Muscle of arm (tissue), 14 donors: ENCODE measurements at places on chromosomes 3 and 15. TPM values are rescaled to one million over a fixed set of nuclear protein-coding genes. Genes with fewer than 3 reads are reported as not detected.

Gene CYP11A1
- 1.8 TPM for polyA plus RNA-seq

GRCh38 chr3:14784087-14784681 is 34.6 kb upstream of the FGD5 start:
- DNase-seq = no peak

DNA sequence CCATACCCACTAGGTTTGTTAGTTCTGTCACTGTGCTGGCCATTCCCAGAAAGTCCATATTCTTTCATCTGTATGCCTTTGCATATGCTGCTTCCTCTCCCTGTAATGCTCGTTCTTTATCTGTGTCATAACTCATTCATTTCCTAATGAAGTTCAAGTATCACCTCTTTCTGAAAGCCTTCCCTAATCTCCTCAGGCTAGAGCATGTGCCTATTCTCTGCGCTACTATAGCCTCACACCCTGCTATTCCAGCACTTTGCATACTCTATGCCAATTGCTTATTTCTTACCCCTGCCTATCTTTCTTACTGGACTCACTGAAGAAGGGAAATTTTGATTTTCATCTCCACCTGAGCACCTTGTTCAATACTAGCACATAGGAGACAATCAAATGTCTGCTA is 25.6 kb upstream of the C2CD4B start:
- no peak for DNase-seq

Gene CORO2B
- 6.0 TPM for polyA plus RNA-seq

Gene NPAP1
- polyA plus RNA-seq = not detected

DNA sequence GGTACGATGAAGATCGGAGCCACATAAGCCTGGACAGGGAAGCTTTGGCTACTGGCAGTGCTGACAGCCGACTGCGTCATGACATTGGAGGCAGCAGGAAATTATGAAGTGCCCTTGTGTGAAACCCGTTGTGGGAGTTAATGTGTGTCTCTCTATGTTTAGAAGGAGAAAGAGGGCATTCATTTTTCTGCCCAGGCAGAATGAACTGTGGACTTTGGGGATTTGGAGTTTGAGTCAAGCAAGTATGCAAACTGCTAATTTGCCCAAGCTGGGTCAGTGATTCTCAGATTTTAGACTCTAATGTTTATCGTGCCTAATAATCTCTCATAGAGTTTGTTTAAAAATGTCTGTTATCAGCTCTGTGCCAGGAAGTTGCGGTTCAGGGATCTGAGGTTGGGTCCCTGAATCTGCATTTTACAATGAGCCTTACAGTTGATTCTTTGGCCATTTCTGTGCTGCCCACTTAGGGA is 5.6 kb downstream of the CTXND1 start:
- DNase-seq = no peak

GRCh38 chr3:108024146-108024850 is 66.5 kb downstream of the CD47 start:
- no peak for DNase-seq

DNA sequence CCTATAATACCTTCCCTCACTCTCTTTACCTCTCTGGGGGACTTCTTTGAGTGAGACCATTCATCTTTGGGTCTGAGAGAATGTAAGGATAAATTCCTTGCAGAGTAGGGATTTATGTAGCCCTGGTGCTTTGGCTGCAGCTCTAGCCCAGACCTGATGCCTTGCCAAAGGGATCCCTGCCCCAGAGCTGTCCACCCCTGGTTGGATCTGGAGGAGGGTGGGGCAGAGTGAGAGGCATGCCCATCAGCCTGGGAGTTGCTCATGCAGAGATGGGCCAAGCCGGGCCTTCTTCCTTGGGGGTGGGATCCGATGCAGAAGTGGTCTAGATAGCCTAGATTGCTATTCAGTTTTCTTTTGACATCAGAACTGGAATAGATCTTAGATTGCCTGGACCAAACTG is 31.5 kb downstream of the RTP1 start:
- no peak for DNase-seq

Gene TLNRD1
- 12.9 TPM for polyA plus RNA-seq

DNA sequence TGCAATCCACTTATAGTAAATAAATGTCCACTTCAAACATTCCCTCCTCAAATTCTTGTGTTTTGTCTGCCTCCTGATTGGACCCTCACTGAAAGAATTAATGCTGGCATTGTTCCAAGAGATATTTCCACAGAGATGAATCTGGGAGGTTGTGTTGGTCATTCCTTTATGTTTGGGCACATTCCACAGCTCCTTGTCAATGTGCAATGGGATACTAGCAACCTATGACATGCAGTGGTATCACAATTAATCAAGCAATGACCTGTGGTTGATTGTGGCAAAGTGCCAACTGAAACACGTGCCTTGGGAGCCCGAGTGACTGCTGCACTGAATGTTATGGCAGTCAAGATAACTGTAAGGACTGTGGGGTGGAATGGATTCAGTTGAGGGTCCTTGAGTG is 55.0 kb upstream of the SNRPN start:
- DNase-seq = no peak

Gene CPB1
- polyA plus RNA-seq = not detected

Gene MUSTN1
- polyA plus RNA-seq = 110 TPM

DNA sequence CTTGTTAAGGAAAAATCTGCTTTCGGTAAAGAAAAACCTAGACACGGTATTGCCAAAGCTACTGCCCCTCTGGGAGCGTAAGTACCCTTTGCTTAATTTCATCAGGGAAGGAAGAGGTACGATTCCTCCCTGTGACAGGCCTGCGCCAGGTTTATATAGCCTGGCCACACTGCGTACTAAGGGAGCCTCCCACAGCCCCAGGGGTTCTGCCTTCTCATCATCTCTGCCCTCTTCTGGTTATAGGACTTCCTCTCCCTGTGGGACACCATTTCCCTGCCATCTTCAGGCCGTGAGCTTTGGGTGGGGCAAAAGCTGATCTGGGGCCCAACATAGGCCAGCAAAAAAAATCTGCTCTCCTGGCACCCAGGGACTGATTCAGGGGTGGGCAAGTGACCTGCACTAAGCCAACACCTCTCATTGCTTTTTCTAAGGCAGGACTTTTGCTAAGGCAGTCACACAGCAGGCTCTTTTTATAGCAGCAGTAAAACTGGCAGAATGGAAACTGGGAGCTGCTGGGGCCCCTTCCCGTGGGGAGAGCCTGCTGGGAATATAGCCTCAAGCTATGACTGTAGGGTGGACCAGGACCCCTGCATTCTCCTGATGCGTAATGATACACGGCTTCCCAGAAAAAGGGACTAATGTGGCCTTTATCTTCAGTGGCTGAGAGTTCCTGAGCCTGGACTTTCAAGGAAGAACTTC is 76.2 kb downstream of the PRICKLE2 start:
- no peak for DNase-seq

GRCh38 chr3:184497804-184498203 is 63.8 kb upstream of the EPHB3 start:
- no peak for DNase-seq

- no peak for DNase-seq
Observed at GRCh38 chr3:160622263-160623045, 54.5 kb upstream of the ARL14 start.

Gene CRYGS
- polyA plus RNA-seq = 2.4 TPM

Gene CSPG4
- polyA plus RNA-seq = 96.5 TPM

DNA sequence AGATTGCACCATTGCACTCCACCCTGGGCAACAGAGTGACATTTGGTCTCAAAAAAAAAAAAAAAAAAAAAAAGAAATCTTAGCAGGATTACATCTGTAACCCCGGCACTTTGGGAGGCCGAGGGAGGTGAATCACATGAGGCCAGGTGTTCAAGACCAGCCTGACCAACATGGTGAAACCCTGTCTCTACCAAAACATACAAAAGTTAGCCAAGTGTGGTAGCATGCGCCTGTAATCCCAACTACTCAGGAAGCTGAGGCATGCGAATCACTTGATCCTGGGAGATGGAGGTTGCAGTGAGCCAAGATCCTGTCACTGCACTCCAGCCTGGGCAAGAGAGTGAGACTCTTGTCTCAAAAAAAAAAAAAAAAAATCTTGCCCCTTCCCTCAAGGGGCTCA is 40.4 kb downstream of the LIPC start:
- DNase-seq = no peak

- DNase-seq = no peak
Observed at GRCh38 chr3:5191555-5192304, 4.2 kb downstream of the EDEM1 start.

Gene SCAANT1
- not detected for polyA plus RNA-seq

DNA sequence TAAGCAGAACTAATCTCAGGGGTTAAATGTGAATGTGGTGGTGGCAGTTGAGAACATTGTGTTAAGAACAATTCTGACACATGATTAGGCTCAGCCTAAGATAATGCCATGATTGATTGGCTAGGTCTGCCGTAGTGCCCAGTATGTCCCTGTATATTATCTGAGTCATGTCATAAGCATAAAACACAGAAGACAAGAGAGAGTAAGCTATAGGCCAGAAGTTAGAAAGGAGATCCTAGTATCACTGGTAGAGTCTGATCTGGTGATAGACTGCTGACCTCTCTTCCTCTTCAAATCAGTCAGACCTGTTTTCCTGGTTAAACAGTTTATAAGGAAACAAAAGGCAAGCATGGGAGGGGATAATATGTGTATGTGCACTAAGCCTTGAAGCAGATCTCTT is 30.1 kb upstream of the ATP8B4 start:
- DNase-seq = no peak

GRCh38 chr3:13700889-13701288 is 152.0 kb downstream of the FBLN2 start:
- no peak for DNase-seq

- no peak for DNase-seq
Observed at GRCh38 chr15:35003928-35004327, 15.8 kb upstream of the ZNF770 start.

Gene SNX22
- polyA plus RNA-seq = 1.9 TPM

DNA sequence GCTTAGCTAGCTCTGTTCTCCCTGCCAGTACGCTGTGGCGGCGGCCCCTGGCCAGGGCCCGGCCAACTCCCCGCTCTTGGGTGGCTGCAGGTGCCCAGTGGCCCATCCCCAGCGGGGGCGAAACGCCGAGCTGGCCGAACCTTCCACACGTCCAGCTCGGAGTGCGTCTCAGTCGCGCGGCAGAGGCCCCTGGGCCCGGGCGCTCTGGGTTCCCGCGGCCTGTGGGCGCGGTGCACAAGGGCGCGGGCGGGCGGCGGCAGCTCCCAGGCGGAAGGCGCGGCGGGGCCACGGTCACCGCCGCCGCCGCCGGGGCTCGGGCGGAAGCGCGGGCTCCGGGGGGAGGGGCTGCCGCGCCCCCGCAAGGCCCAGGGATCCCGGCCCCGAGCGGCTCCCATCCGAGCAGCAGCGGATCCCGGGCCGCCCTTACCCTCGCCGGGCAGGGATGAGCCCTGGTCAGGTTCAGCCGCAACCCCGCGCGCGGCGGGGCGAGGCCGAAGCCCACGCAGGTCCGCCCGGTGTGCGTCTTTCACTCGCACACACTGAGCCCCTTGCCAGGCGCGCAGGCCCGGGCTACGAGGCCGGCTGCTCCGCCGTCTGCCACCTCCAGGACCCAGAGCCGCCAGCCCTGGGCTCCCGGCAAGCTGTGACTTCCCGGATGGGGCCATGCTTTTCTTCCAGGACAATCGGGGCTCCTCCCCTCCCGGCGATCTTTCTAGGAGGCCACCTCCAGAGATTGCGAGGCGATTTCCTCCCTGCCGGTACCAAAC is 54.2 kb downstream of the CCDC54 start:
- peak; percentile 54 for DNase-seq

- no peak for DNase-seq
Observed at GRCh38 chr3:49914906-49915305, 11.2 kb upstream of the MST1R start.

DNA sequence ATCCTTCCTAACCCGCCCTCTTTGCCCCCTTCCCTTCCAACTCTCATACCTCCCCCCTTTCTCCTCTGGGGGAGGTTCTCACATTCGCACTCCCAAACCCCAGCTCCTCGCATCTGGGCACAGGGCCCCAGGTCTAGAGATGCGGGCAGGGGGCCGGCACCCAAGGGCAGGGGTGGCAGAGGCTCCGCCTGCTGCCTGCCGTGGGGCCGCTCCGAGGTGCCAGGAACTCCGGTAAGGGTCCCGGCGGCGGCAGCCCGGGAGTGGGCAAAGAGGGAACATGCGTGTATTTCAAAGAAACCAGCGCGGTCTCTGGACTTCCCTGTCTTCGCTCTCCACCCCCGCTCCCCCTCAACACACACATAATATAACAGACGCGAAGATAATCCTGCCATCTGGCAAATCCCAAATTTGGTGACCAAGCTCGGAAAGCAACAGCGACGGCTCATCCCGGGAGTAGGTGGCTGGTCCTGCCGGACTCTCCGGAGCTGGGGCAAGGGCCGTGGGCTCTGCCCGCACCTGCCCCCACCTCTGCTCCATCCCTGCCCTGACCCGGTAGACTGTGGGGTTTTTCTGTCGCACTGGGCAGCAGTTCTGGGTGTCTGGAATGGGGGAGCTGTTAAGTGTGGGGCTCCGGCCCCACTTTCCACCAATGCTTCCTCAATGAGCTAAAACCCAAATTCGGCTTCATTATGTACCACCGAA is 31.0 kb downstream of the NR2F2 start:
- DNase-seq = no peak

DNA sequence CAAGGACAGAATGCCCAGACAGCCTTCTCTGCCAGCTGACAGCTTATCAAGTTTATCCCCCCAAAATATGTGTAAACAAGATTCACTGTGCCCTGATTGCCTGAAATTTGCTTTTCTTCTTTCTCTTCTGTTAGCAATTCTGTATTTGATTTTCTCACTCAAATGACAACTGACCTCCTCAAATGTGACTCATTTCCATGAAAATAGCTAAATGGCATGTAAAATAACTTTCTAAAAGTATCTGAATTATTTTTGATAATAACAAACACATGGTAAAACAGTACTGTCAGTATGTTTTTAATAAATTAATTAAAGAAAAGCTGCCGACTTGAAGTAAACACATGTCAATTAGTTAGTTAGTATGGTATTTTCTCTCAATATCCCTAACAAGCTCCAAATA is 202.3 kb upstream of the STAC start:
- DNase-seq = no peak

Gene CIB1
- polyA plus RNA-seq = 22.9 TPM

GRCh38 chr3:140953028-140953960 is 11.7 kb downstream of the SLC25A36 start:
- no peak for DNase-seq

GRCh38 chr15:78909791-78910228 is 35.0 kb downstream of the CTSH start:
- no peak for DNase-seq

Gene GPR160
- 3.0 TPM for polyA plus RNA-seq

Gene TIMP4
- polyA plus RNA-seq = 2.6 TPM

- DNase-seq = no peak
Observed at GRCh38 chr3:194485881-194486539, 792 bp downstream of the ATP13A3 start.

DNA sequence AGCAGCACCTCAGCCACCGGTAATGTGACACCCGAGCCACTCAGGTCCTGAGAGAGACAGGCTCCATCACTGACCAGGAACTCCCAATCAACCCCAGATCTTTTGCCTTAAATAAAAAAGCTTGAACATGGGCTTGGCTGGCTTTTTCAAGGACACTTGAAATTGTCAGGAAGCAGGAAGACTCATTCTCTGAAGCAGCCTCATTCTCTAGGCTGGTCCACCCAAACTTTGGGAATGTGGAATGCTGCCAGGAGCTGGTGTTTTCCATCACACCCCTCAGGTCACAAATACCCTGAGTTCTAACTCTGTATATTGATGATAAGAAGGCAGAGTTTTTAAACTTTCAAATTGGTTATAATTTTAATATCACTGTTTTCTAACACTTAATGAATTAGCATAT is 17.0 kb downstream of the CXCR6 start:
- DNase-seq = no peak

GRCh38 chr3:67896130-67896529 is 241.7 kb upstream of the SUCLG2 start:
- no peak for DNase-seq
